ENCODE measurements at places on chromosomes 13 and 19. TPM values are rescaled to one million over a fixed set of nuclear protein-coding genes. Genes with fewer than 3 reads are reported as not detected.

ATP4A gene
- total RNA-seq = 0.32 TPM

C13orf42 gene
- total RNA-seq = not detected

CYP4F12 gene
- total RNA-seq = not detected

BRD4 gene
- total RNA-seq = 162 TPM

FGF22 gene
- 1.5 TPM for total RNA-seq

SYCN gene
- not detected for total RNA-seq

All from glutamatergic neuron (in vitro differentiated cells).